CD4-positive, CD25-positive, alpha-beta regulatory T cell (primary cell): ENCODE measurements at places on chromosomes 6 and 20.
A peak's percentile ranks its signal among the peaks of the same experiment; 100 is the strongest.

DNA sequence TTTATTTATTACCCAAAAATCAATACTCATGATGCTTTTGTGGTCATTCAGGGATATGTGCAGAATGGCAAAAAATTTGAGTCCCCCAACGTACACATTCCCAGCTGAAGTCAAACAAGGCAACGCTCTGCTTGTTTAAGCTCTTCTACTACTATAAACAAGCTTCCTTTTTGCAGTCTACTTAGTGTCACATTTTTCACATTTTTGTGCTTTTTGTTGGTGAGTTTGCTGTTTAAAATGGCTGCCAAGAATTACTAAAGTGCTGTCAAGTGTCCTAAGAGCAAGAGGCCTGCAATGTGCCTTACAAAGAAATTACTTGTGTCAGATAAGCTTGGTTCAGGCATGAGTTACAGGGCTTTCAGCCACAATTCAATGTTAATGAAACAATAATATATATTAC is 2.1 kb downstream of the WFDC8 start:
- DNase-seq = no peak

- no peak for DNase-seq
Observed at GRCh38 chr20:3995067-3995748, 20.1 kb downstream of the RNF24 start.

- DNase-seq = no peak
Observed at GRCh38 chr6:55916188-55916587, 40.8 kb upstream of the BMP5 start.

DNA sequence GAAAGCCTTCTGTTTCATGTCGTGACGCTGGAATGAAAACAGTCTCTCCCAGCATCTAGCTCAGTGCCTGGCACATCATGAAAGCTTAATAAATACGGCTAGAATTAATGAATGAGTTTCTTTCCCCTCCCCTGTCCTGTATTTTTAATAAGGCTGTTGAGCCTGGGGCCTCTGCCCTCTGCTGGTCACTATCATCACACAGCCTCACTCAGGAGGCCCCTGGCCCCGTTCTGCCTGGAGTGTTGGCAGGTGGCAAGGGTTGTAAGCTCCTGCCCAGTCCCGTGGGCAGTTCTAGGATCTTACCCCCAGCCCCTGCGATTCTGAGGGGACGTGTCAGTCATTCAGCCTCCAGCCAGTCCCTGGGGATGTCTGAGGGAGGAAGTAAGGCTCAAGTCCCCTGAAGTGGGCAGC is 41.4 kb downstream of the PHACTR3 start:
- DNase-seq = no peak

DNA sequence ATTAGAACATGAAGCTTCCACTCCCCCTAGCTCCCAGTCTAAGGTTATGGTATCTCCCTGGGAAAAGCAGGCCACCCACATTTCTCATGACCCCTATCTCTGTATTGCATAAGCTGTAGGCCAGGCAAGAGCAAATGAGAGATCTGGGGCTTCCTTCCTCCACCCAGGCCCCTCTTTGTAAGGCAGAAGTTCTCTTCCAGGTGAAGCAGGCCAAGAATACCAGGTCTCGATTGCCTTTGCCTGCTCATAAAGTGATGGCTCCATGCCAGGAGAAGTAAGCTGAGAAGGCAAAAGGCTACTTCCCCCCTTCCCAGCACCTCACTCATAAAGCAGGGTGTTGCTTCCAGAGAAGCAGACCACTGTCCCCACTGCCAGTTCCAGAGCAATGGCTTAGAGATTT is 144.1 kb upstream of the KCNK16 start:
- DNase-seq = no peak

- DNase-seq = peak; percentile 71
Observed at GRCh38 chr6:209432-210103, 82.7 kb upstream of the DUSP22 start.

- peak; percentile 6 for DNase-seq
Observed at GRCh38 chr6:28258877-28259777, at the start of gene NKAPL. Gene NKAPL (plus strand): TSS chr6:28259297. CDS start chr6:28259372, 75 bp downstream.

GRCh38 chr6:134669485-134669884 is 280.4 kb downstream of the ALDH8A1 start:
- no peak for DNase-seq

GRCh38 chr6:140285471-140285870 is 911.0 kb upstream of the CITED2 start:
- DNase-seq = no peak

- no peak for DNase-seq
Observed at GRCh38 chr6:162706232-162706631, 21.3 kb downstream of the PRKN start.

DNA sequence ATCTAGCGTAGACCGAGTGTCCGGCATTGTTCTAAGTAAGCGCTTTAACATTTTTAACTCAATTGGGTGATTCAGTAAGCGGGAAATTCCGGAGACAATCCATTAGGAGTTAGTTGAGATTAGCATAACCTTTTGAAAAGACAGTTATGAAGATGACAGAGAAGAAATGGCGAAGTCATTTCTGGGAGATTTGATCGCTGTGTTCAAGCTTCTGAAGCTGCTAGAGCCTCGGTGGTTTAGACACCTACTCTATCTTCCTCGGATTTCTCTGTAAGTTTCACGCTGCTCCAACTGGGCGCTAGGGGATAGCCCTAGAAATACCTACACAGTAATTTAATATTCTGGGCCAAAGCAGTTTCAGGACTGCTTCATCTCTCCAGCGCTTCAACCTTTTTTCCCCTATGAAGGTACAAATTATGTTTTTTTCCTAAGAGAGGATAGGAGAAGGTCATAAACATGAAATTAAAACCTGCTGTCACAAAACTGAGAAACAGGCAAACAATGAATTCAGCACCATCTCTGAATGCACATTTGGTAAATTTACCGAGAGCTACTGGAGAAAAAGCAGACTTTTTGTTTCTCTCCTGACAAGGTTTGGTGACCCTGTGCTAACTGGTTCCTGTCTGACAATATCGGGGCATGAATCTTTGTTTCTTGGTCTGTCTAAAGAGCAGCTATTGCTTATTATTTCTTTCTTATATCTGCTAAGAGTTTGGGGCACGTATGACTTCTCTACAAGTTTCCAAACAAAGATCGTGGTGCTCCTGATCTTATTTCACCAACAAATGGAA is 22.4 kb downstream of the ZNF311 start:
- no peak for DNase-seq
